RCC 7860 (cell line): ENCODE measurements at places on chromosomes 1 and 21.
A peak's percentile ranks its signal among the peaks of the same experiment; 100 is the strongest.

DNA sequence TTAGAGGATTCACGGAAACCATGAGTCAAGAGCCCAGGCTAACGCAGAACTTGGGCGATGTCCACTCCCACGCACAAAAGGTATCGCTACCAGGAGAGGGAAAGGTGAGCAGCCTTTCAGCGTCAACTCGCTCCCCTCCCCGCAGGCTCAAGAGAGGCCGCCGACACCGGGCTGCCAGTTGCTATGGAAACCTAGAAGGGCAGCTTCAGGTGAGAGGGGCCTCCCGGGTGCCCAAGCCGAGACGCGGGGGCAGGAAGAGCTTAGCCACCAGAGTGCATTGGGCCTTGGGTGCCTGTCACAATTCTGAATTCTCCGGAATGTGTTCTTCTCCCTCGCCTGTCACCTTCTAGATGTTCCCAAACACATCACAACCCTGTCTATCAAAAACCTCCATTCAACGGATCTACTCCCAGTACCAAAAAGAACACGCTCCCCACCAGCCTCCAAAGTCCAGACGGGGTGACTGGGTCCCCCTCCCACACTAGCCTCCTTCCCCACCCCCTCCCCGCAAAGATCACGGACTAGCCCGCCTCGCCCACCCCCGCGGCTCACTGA lies 694 bp downstream of the MEAF6 start:
- no peak for DNase-seq

GRCh38 chr1:196148367-196148970 lies 459.8 kb downstream of the KCNT2 start:
- DNase-seq, result peak; percentile 42

- no peak for DNase-seq
These were observed 102.6 kb downstream of the SELENOF start for GRCh38 chr1:86811142-86811924.

- no peak for DNase-seq
These were observed 54.2 kb upstream of the MCOLN3 start for GRCh38 chr1:85102479-85102878.

DNA sequence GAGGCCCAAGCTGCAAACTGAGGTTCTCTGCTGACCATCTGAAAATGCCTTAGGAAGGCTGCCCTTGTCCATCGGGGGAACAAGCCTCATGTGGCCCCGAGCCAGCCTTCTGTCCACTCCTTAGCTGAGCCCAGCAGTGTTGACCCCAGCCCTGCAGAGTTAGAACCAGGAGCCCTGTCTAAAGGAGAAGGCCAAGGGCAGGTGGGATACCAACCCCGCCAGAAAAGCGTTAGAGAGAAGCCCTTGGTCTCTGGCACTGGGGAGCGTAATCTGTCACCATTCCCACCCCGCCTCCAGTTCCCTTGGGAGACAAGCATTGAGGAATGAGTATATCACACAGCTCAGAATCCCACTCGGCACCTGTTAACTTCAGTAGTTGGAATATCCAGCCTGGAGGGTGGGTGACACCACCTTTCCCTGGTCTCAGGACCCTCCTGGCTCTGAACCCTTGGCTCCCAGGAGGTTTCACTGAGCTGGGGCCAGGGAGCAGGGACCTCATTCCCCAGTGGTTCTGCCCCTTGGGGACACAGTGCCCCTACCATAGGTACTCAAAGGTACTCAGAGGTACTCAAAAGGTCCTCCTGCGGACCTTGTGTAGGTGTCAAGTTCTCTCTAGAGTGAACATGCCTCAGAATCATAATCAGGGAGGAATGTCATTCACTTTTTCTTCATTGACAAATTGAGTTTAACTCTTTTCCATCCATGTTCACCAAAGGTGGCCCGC lies 16.4 kb downstream of the ETS2 start:
- DNase-seq, result no peak
